Hematopoietic multipotent progenitor cell treated with erythropoietin and hydrocortisone succinate and interleukin-3 and kit ligand, for 8 days (in vitro differentiated cells): ENCODE measurements at places on chromosomes 3 and 15.

DNA sequence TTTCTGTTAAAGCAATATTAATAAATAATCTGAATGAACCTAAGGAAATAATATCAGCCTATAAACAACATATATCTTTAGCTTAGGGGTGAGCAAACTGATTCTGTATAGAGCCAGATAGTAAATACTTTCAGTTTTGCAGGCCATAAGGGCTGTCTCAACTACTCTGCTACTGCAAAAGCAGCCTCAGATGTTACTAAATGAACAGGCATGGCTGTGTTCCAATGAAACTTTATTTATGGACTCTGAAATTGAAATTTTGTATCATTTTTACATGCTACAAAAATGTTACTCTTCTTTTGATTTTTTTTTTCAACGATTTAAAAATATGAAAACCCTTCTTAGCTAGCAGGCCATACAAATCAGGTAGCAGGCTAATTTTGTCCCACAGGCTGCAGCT is 212.8 kb upstream of the PRICKLE2 start:
- DNase-seq, result no peak

- DNase-seq, result no peak
These were observed 837 bp downstream of the TMC3 start for GRCh38 chr15:81373176-81373575.

DNA sequence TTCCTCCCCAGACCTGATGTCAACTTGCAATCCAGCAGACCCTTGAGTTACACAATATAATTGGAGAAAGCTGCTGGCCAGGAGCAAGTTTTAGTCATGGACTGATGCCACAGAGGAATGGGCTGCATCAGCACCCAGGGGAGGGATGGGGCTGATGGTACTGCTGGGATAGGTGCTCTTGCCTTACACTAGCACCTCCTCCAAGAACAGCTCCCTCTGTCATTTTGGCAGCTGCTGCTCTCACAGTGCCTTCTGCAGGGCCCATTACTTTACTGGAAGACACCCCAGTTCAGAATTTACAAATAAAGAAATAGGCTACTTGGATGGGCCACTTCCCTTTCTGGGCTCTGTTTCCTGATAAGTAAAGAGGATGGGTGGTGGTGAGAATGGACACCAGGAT is 85.3 kb upstream of the RORA start:
- DNase-seq, result no peak

DNA sequence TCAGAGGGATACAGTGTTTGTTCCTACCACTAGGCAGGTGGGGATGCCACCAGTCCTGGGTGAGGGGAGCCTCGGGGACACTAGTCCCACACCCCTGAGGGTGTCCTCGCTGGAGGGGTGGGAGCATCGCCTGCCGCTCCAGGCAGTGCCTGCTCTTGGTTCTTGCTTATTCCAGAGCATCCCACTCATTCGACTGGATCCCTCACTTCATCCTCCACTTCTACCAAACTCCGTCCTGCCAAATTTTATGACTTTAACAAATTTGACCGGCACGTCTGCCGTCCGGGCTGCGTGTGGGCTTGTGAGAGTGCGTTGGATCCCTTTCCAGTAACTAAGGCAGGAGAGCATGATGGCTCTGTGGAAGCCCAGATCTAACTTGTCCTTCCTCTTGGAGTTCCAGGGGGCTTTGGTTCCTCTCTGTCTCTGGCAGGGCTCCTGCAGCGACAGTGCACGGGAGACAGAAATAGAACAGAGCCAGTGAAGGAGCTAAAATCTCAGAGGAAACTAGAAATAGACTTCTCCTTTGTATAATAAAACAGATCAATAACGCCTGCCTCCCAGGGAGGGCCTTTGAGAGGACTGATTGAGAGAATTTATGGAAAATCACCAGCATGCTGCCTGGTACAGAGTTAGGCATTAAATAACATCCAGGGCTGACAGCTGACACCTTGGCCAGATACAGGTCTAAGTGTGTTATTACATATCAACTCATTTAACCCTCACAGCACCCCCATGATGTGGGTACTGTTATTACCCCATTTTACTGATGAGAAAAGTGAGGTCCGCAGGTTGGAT is 34.5 kb downstream of the MGLL start:
- DNase-seq, result no peak

DNA sequence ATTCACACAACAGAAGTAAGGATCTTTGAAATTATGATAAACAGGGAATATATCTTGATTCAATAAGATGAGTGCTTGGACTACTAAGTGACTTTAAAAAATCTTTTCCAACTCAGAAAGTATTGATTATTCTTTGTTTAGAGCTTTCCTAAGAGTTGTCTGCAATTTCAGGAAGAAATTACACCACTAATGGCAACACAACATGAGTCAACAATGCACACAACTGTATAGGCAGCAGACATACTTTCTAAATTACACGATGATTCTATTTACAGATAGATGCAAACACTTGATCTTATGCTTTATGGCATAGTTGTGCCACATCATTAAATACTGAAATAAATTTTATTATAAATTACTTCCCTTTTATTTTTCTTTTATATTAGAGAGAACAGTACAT is 4.4 kb downstream of the NAA50 start:
- no peak for DNase-seq

DNA sequence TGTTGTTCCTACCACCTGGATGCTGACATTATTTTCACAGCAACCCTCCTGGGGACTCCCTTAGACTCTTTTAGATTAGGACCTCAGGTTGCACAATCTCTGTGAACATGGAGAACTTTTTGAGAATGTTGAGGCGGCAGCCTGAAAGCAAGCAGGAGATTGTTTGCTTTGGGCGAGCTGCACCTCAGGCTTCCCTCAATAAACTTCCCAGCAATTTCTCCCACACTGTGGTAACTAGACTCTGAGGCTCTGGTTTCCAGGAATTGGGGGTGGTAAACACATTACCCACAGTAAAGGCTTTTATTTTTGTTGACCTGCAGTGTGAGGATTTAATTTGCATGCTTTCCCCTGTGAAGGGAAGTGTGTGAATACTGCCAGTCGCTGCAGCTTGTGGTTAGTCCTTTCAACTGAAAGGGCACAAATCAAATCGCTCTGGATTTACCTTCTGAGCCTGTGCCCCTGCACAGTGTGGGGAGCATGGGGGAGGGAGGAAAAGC is 35.2 kb upstream of the SIAH2 start:
- no peak for DNase-seq

GRCh38 chr15:57298204-57298603 is 78.1 kb upstream of the CGNL1 start:
- DNase-seq, result no peak

- no peak for DNase-seq
These were observed 8.8 kb downstream of the BSN start for GRCh38 chr3:49563040-49563578.

GRCh38 chr3:17823816-17824215 is 81.4 kb upstream of the TBC1D5 start:
- no peak for DNase-seq

- no peak for DNase-seq
These were observed 157.2 kb downstream of the RPLP1 start for GRCh38 chr15:69609776-69610175.

DNA sequence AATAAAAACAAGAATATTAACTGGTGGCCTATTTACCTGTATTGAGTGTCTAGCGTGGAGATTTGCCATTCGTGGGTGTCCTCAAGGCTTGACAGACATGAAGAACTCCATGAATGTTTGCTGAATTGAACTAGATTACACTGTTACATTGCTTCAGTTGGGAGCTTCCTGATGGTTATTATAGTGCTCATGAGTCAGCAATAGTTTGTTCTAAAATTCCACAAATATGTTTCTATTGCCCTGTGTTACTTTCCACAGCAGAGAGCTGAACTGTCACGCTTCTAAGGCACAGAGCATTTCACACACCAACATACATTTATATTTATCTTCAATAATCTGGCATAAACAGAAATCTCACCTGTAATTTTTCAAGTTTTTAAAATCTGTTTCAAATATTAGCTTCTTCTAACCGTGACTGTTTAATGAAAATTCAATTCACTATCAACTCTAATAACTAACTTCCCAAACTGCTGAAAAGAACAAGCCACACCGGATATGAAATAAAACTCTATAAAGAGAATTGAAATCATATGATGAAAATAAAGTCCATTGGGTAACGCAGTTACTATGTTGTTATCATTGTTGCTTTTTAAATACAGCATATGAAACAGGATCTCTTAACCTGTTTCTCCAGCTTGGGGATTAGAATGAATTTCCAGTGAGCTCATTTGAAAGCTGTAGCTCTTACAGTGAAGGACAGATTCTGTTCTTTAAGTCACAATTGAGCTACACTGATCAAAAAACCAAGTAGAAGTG is 61.2 kb upstream of the MCF2L2 start:
- no peak for DNase-seq

DNA sequence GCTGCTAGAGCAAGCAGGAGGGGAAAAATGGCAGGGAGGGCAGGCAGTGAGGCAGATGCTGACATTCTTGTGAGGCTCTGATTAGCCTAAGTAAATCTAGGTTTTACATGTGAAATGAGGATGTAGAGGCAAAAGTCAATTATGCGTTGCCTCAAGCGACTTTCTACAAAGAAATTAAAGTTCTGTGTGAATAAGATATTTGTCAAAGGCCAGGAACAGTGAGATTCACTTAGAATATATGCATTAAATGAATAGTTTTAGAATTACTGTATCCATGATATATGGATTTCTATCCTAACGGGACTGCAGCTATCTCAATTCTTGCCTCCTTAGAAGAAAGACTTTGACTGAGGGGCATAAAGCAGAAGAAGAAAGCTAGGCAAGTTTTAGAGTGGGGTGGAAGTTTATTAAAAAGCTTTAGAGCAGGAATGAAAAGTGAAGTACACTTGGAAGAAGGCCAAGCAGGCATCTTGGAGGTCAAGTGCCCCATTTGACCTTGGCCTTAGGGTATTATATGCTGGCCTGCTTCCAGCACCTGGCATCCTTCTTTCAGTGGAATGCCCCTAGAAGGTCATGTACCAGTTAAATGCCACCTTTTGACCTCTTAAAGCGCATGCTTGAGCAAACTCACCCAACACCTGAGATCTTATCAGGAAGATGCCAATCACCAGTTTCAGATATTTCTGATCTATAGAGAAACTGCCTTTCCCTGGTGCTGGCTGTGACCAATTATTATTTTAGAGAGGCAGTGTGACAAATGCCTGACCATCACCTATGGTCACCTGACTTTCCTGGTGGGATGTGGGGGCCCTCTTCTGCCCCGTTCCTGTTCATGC is 38.2 kb downstream of the OSTN start:
- DNase-seq, result no peak

GRCh38 chr3:59880717-59881116 is 830.9 kb upstream of the CFAP20DC start:
- no peak for DNase-seq

GRCh38 chr15:22231603-22232002 is 151.3 kb downstream of the OR4M2 start:
- no peak for DNase-seq

DNA sequence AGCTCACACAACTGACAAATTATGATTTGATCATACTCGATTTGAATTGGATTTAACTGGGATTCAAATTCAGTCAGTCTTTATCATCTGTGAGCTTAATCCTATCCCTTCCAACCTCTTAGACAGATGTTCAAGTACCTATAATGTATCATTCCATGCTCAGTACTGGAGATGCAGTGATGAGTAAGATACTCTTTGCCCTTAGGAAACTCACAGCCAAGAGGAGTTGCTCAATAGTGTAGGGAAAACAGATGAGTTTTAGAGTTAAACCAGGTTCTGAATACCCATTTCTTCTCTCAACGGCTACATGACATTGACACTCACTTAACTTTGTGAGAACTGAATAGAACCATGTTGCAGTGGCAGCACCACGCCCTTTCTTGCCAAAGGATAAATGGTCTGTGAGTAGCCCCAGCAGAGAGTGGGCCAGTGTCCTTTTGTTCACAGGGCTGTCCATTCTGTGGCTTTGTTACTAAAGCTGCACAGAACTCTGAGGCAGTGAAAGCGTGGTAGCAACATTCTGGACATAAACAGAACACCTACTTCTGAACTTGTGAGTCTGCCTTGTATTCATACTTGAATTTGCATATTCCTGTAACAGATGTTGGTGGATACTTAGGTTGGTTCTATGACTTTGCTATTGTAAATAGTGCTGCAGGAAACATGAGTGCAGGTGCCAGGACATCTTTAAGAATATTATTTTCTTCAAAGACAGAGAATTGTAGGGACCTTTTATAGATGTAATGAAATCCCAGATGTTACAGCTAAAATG is 91.6 kb downstream of the RASA2 start:
- DNase-seq, result no peak

- DNase-seq, result no peak
These were observed 8.5 kb upstream of the KLHL6 start for GRCh38 chr3:183564046-183564445.

GRCh38 chr3:32498252-32498651 is 4.4 kb downstream of the CMTM6 start:
- no peak for DNase-seq

- no peak for DNase-seq
These were observed 73.5 kb downstream of the MGLL start for GRCh38 chr3:127748754-127749327.

- no peak for DNase-seq
These were observed 46.5 kb downstream of the GUCA1C start for GRCh38 chr3:108907194-108907593.

DNA sequence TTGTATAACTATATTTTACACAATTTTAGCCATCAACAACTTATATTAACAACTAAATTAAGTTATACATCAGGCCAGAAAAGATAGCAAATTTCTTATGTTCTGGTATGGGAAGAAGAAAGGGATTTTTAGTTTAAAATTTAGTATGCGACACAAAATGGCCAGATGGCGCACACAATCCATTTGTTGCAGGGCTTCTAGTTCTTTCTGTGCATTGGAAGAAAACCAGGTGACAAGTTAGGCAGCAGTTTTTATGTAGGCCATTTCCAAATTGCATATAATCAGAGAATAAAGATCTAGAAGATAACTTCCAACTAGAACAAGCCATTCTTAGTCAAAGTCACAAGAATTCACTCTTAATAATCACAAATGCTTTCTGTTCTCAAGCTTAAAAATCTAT is 230.1 kb upstream of the ZNF717 start:
- no peak for DNase-seq

- no peak for DNase-seq
These were observed 457.1 kb upstream of the ROBO2 start for GRCh38 chr3:76582632-76583378.

DNA sequence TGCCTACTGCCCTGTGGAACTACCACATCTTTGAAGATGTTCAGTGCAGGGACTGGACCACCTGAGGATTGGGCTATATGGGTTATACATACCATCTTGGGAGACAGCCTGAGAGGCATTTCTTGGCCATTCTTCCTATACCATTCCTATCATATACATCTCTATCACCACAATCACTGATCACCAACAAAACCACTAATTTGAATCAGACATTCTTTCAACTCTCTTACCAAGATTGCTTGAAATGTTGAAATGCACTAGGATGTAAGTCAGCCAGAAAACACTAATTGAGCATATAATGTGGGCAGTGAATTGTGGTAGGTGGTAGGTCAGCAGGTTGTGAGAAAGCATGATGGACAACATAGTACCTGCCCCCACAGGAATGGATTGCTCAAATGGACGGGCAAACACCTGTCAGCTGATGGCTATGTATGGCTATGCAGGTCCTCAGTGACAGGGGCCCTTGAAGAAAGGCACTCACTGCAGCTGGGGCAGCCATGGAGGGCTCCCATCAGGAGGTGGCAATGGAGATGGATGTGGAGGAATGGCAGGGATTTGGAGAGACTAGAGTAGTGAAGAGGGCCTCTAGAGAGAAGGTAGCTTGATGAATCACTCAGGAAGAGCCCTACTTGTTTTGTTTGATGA is 49.1 kb downstream of the AMOTL2 start:
- no peak for DNase-seq
